ENCODE measurements at places on chromosomes 4 and X.

GRCh38 chrX:153780678-153781427 is at the start of gene SRPK3:
SRPK3 (plus strand) TSS chrX:153781041; CDS start chrX:153781087, 46 bp downstream.
- DNase-seq = no peak

- DNase-seq = no peak
These were observed 69.8 kb upstream of the MXD4 start for GRCh38 chr4:2331519-2332200.

GRCh38 chr4:161704040-161704439 is 459.8 kb downstream of the FSTL5 start:
- DNase-seq = no peak

DNA sequence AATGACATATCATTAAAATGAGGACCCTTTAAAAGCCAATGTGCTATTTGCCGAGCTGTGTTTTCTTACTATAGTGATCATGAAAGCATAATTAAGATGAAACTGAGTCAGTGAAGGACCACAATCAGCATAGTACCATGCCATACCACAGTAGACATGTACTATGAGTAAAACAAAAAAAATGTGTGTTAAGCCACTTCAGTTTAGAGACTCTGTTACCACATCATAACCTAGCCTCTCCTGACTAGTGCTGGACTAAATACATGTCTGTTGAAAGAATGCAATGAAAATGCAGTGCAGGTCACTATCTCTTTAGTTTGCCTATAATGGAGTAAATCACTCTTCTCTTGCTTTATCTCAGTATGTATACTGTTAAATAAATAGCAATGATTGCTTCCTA is 12.3 kb upstream of the DDX53 start:
- DNase-seq = no peak

DNA sequence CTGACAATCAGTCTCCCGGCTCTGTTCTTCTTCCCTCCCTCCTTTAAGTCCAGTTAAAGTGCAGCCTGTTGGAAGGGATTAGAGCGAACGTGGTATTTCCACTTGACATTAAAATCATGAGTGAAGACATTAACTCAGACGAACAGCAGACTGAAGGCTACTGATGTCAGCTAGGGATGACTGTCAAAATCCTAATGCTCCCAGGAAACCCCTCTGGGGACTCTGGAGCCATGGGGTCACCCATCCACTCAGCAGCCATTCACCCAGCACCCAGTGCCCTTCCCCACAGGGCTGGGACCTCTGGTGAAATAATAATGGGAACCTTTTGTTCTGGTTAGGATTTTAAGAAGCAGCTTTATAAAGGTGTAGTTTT is 113.9 kb downstream of the DRD5 start:
- DNase-seq = no peak

All from kidney capillary endothelial cell (primary cell).